ENCODE measurements at places on chromosomes 16 and 17.

DNA sequence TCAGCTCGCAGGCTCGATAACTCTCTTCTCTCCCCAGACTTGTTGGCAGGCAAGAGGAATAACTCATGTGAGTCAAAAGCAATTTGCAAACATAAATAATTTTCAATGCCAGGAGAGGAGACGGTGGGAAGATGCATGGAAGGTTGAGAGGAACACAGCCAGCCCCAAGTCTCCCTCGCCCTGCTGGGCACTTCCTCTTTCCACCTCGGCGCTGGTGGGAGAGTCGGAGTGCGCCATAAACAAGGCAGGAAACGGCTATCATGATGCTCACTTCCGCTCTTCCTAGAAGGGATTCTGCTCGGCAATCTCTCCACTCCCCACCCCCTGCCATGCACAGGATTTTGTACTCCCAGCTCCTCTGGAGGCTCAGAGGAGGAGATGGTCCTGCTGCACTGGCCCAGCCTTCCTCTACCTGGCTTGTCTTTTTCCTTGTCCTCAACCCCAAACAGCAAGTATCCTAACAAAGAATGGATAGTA is 13.0 kb downstream of the CBX4 start:
- DNase-seq: no peak

DNA sequence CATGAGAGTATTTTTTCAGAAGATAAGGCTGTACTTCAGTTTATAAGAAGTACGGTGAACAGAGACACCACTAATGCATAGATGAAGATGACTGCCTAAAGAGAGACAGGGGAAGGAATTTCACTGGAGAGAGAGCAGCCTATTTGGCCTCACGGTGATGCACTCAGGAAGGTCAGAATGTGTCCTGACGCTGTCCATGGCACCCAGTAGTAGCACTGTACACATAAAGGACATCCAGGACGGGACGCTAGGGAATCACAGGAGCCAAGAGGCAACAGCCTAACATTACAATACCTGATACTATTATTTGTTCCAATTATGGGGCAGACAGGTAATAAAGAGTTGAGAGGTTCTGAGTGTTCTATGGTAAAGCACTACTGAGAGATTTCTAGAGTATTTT is 24.9 kb upstream of the LRRC37A start:
- no peak for DNase-seq

GRCh38 chr16:11668623-11669379 is 546 bp downstream of the SNN start:
- peak; percentile 46 for DNase-seq

GRCh38 chr17:72952641-72953315 is 139.7 kb downstream of the SLC39A11 start:
- no peak for DNase-seq

DNA sequence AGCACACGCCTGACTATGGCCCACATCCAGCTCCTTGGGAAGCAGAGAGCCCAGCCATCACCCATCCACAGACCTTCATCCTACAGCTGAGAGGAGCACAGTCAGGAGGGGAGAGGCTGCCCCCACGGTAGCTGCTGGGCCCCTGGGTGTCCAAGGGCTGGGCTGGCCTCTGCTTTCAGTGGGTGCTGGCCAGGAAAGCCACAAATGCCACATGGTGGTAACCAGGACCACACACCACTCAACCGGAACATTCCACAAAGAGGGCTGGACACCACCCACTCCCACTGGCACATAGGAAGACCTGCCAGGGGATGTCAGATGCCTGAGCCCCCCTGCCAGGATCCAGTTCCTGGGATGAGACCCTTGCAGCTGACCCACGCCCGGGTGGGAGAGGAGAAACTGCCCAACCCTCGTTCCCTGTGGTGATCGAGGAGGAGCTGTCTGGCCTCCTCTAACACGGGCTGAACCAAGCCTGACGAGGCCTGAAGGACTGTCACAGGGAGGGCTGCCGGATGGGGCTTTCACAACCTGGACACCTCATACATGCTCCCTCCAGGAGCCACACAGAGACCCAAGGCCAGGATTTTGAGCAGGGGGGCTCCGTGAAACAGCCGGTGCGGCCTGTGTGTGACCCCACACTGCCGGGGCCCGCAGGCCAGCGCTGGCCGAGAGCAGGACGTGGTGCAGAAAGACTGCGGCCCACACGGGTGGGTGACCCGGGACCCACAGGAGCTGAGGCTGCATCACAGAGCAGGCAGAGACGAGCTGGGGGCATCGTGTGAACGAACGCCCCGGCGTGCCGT is 30.7 kb downstream of the PIEZO1 start:
- DNase-seq: no peak

- peak; percentile 77 for DNase-seq
These were observed 621 bp upstream of the CSHL1 start for GRCh38 chr17:63911657-63912100.

DNA sequence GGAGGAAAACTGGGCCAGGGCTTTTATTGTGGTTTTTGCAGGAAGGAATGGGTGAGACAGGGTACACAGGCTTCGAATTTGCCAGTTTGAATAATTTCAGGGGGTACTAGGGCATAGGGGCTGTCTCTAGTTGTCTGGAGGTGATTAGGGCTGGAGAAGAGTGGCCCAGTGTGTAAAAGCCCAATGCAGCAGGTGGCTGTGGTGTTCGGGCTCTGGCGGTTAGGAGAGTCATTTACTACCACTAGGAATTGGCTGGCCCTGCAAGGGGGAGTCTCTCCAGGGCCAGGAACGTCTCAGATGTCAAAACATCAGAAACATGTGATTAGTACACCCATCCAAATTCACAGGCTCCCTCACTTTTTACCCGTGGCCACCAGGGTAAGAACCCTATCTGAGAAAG is 50.3 kb downstream of the GINS3 start:
- DNase-seq: no peak

DNA sequence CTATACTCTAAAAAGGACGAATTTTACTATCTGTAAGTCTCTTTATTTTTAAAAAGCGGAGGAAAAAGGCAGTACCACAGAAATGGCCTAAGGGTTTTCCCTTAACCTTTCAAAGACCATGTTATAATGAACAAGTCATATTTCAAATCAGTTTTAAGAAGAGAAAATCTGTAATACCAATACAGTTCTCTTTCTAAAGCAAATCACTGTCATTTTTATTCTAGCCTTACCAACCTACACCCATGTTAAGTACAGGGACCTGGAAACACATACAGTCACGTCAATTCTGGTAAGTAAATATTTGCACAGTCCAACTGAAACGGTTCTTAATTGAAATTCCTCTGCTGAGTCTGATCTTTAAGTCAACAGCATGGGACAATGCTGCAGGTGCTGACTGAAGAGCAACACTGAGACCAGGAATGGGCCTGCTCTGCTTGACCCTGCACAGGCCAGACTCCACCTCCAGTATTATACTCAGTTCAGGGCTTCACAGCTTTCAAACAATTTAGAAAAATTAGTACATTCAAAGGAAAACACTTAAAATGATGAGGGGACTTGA is 20.2 kb downstream of the MBTPS1 start:
- DNase-seq: no peak

DNA sequence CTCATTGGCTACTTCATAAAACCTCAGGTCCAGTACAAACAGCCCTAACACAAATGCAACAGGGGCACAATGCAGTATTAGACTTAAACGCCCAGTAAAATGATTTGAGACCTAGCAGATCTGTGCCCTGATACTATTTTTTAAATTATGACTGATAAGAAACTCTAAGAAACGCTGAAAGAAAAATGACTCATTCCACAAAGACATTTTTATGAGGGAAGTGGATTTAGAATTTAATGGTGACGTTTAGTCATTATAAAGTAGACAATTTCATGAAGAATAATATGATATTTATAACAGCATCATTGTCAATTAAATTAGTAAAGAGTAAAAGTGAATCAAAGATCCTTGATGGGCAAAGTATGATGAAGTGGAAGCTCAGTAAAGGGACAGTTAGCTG is 80.4 kb upstream of the DHX40 start:
- DNase-seq: no peak

DNA sequence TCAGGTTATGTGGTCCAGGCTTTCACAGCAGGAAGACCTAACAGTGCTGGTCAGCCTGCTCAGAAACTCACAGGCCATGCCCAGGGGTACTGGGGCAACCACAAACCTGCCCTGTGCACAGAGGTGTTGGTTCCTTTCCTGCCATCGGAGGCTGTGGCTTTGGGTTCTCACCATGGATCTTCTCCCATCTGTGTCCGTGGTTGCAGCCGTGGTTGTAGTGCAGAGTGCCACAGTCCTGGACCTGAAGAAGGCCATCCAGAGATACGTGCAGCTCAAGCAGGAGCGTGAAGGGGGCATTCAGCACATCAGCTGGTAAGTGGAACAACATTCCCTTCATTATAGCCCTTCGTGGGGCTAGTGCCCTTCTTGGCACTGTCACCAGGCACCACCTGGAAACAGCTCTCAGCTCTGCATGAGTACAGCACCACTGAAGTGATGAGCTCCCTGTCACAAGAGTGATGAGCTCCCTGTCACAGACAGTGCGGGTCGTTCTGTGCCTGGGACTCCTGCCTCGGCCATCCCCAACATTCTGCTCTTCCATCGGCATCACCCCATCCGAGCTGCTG is 2.0 kb downstream of the SNRNP25 start:
- DNase-seq: no peak

DNA sequence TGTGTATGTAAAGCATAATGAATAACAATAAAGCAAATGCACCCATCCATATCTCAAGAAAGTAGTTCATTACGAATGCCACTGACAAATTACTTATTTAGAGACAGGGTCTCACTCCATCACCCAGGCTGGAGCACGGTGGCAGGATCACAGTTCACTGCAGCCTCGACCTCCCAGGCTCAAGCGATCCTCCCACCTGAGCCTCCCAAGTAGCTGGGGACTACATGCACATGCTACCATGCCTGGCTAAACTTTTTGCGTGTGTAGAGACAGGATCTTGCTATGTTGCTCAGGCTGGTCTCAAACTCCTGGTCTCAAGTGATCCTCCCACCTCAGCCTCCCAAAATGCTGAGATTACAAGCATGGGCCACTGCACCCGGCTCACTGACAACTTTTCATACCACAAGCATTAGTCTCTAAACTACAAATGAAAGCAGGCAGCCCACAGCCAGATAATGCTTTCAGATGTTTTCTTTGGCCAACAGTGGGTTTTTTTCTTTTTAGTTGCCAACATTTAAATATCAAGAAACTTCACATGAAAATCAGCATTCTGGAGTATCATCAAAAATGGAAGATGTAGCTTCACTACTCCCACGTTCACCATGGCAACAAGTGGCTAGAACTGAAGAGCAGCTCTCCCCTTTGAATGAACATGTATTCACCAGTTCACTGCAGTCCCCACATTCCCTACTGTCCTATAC is 7.7 kb downstream of the ARHGAP17 start:
- no peak for DNase-seq

DNA sequence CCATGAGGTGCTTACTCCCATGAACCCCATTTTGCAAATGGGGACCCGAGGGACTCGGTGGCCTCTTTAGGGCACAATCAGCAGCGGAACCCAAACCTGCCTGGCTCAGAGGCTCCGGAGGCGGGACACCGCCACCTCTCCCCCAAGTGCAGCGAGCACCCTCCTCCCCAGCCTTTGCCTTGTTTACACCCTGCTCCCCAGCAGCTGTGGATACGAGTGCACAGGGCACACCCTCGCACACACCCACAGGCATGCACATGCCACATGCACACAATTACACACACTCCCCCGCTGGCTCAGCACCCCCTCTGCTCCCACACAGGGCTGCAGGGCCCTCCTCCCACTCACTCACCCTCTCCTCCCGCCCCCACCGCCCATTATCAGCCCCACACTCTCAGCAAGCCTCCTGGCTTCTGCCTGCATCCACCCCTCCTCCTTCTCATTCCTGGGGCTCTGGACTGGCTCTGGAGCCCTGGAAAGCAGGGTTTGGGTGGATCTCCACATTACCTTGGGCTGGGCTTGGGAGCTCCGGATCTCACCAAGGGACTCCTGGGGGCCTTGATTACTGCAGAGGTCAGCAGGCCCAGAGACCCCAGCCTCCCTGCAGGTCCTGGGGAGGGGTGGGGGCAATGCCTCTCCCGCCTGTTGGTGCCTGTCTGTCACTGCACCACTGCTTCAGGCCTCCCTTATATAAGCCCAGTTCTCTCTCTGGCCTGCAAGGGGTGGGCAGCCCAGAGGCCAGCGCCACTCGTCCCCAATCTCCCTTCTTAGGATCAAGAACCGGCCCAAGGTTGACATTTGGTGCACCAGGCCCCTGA is 6.4 kb downstream of the PDK2 start:
- no peak for DNase-seq

DNA sequence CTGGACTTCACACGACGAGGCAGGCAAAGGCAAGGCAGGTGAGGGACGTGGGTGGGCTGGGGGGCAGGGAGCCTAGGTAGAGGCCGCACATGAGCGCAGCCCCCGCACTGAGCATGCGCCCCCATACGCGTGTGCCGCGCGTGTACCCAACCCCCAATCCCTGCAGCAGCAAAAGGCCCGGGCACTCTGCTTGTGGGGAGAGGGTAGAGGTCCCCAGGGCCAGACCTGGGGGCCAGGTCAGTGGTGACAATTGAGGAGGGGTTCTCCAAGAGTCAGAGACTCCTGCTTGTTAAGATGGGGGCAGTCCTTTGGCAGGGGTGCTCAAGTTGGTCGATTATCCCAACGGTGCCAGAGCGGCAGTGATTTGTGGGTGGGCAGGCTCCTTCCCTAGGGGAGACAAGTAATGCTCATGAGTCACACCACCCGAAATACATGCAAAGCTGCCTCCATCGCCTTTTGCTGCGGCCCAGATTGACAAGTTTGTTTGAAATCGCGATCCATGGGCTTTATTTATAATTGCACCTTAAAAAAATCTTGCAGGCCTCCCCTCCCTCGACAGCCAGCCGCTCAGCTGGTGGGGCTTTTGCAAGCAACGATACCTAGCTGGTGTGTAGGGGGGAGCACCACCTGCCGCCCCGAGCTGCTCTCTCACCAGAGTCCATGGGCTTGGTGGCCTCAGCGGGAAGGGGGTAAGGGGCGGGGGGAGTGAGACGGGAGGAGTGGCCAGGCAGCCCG is 1.1 kb upstream of the GIT1 start:
- DNase-seq: peak; percentile 39

- peak; percentile 23 for DNase-seq
These were observed 126.1 kb downstream of the IRX5 start for GRCh38 chr16:55056585-55057401.

DNA sequence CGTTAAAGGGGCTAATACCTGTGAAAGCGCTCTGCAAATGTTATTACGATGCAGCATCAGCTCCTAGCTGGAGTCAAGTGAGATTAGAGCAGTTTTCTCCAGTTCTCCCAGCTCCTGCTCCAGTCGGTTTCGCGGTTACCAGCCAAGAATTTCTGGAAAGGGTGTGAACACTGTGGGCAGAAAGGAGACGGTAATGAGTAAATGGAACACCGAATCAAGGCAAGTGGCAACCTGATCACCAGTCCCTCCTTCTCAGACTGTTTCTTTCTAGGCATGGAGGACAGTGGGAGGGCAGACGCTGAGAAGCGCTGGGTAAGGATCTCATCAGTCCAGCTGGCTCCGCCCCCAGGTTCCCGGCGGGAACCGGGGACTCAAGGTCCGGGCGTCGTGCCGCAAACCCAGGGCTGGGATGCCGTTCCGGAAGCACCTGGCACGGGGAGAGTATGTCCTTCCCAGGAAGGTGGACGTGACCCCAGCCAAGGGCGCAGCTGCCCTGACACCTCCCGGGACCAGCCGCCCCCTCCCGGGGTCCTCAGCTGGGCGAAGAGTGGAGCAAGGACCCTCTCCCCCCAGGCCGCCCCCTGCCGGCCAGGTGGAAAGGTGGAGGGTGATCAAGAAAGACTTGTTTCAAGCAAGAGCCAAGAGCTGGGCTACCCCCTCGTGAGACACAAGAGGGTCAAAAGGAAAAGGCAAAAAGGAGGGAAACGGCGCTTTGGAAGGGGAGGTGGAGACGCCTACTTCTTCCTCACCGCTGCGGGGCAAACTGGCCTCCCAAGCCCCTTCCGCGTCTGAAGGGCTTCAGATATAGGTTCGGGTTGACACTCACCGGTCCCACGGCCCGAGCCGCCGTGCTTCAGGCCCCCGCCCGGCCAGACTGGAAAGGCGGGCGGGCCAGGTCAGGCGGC is 481 bp downstream of the MYO19 start:
- peak; percentile 62 for DNase-seq
